ENCODE measurements at places on chromosomes 7 and 10. TPM values are rescaled to one million over a fixed set of nuclear protein-coding genes. Genes with fewer than 3 reads are reported as not detected.

GRCh38 chr10:128098631-128099030 is 27.6 kb downstream of the MKI67 start:
- DNase-seq: no peak

DNA sequence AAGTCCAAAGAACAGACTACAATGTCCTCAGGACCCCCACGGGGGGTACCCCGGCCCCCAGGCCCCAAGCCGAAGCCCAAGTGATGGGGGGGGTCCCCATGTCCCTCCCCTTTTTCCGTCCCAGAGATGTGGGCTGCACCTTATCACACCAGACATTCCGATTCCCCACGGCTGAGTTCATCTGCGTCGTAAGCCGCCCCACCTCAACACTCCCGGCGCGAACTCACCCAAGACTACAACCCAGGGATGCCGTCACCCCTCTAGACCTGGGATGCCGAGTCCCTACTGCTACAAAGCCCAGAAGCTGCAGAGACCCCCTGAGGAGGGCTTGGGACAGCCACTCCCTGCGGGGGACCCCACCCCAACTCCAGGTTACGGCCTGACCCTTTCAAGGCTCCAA is 14.5 kb downstream of the PDGFA start:
- no peak for DNase-seq

- no peak for DNase-seq
Observed at GRCh38 chr10:17453035-17453372, 1.4 kb downstream of the ST8SIA6 start.

GRCh38 chr10:25758041-25758457 is 176.0 kb upstream of the MYO3A start:
- DNase-seq: no peak

DNA sequence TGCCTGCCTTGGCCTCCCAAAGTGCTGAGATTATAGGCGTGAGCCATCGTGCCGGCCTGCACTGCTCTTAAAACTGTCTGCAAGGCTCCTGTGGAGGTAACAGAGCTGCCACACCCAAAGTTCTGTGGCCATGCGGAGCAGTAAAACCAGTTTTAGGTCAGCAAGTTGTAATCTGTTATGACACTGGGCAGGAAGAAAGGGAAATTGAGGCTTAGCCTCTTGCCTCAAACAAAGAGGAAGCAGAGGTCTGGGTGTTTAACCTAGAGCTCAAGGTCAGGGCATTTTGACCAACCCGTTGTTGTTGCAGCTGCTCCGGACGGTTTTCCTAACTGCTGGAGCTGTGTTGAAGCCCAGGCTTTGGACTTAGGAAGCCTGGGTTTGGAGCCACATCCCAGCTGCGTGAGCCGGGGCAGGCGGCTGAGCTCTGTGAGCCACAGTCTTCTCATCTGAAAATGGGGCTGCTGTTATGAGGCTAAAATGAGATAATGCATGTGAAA is 7.4 kb upstream of the RRP12 start:
- DNase-seq: no peak

DNA sequence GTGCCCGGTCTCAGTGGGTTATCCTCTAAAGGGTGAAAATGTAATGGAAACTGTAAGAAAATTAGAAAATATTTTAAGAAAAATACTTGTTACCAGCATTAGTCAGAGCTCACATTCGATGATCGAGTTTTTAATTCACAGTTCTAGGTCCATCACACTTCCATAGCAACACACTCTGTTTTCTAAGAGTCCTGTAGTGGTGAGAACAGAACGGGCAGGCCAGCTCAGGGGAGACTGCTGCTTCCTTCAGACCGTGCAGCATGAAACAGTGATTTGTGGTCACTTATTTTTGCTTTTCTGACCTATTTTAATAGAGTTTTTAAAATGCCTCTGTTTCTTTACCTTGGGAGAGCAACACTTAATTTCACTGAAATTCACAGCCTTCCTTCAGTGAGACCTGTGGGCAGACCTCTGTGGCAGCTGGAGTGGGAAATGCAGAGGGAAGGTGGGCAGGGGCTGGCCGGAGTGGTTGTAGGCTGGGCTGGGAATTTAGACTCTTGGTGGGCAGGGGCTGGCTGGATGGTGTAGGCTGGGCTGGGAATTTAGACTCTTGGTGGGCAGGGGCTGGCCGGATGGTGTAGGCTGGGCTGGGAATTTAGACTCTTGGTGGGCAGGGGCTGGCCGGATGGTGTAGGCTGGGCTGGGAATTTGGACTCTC is 1.5 kb downstream of the SUN1 start:
- DNase-seq: no peak

GRCh38 chr7:117021986-117022385 is 68.7 kb downstream of the ST7 start:
- no peak for DNase-seq

DNA sequence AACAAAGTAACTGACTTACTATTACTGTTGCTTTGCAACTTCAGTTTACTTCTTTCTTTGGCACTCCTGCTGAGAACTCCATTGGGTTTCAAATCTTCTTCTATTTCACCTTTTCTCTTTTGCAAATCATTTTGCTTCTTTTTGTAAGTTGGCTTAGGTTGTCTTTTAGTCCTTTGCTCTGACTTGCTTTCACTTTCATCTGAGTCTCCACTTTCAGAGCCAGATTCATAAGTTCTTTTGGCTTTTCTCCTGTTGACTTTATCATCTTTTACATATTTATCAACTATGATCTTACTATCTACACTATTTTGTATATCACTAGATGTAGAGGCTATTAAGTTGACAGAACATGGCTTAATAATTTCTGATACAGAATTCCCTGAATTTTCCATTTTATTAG is 73.4 kb downstream of the NRBF2 start:
- DNase-seq: no peak

DNA sequence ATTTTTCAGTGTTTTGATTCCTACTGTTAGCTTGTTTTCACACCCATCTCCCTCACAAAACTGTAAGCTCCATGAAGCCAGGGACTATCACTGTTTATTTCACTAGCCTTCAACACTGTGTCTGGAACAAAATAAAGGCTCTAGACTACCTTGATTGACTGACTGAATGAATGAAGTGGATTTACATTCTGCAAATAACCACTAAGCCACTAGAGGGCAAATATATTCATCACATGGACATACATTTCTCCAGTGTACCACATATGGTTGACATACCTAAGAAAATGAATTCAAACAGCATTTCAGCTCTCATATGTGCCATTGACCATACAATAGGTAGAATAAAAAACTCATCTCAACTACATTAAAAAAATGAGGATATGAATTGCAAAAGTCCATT is 185.9 kb downstream of the RAB11FIP2 start:
- DNase-seq: no peak

The ERVW-1 gene
- total RNA-seq: 1.2 TPM

The AKR1C8 gene
- total RNA-seq: 1.00 TPM

The COL28A1 gene
- total RNA-seq: 3.3 TPM

The CLCN1 gene
- total RNA-seq: 0.12 TPM
